Effector CD4-positive, alpha-beta T cell (primary cell): ENCODE measurements at places on chromosomes 13 and 19.

DNA sequence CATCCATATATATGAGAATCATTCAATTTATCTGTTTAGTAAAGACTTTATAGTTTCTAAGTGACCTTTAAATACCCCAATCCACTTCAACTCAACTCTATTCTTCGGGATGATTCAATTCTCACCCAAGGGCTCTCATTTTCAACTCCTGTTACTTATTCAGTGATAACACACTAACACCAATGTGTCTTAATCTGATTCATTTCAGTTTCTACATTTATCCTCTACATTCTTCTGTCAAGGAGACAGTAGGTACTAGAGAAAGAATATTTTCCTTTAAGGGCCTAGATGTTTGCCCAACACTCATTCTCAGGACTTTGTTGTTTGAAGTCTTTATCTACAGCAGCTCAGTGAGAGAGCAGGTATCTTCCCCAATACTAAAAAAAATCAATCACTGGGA, 7.1 kb downstream of the ARGLU1 start:
- no peak for DNase-seq

GRCh38 chr13:31675440-31675953, 63.8 kb upstream of the RXFP2 start:
- no peak for DNase-seq

DNA sequence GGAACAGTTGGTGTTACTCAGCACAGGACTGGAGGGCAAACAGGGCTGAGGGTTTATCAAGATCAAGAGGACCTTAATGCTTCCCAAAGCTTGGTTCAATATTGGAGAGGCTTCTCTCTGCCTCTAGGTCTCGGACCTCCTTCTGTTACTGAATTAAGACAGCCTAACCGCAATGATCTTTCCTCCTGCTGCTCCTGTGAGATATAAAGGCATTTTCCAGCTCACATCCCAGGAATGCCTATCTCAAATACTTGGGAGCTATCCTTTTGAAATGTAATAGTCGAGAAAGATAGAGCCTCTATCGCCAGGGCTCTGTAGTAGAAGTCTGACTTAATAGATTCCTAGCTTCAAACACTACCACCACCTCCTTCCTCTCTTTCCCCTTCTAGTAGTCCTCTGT, 1475.0 kb downstream of the SLITRK1 start:
- DNase-seq = no peak

DNA sequence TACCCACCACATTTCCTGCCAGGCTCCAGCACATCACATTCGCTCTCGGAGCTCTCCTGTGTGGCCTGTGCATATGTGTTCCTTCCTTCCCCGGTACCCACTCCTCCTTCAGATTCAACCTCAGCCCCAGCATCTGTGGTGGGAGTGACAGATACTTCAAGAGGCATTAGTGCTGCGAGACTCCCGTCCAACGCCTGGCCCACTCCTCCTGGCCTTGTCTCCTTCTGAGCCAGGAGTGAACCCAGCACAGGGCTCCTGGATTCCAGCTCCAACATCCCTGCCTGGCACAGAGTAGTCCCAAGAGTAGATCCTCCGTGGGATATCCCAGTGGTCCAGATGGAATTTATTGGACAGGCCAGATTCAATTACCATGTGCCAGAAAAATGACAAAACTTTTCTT, 55.9 kb downstream of the SACS start:
- DNase-seq = no peak

- DNase-seq = no peak
These were observed 14.8 kb downstream of the GPALPP1 start for GRCh38 chr13:45004096-45004495.

DNA sequence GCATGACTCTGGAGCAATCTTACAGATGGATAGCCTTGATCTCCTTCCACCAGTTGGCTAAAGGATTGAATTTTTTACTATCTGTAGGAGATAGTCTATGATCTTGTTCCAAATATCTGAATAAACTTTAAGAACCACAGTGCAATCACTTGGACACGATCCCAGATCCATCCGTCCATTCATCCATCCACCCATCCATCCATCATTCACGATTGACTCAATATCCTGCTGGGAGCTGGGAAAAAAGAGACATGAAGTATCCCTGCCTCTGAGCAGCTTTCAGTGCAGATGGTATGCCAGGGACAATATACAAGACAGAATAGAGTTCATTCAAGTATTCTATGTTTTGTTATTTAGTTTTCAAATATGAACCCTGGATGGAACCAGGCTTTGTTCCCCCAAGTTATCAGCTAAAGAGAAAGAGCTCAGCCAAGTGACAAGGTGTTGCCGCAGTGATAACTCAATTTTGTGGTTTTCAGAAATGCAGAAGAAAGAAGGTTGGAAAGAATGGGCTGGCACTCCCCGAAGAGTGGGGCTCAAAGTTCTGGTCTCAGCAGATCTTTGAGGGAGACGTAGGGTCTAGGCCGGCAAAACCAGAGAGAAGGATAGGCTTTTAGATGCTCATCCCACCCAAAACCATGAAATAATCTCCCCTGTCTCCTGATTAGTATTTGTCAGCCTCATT, 66.3 kb downstream of the IRS2 start:
- DNase-seq = no peak

DNA sequence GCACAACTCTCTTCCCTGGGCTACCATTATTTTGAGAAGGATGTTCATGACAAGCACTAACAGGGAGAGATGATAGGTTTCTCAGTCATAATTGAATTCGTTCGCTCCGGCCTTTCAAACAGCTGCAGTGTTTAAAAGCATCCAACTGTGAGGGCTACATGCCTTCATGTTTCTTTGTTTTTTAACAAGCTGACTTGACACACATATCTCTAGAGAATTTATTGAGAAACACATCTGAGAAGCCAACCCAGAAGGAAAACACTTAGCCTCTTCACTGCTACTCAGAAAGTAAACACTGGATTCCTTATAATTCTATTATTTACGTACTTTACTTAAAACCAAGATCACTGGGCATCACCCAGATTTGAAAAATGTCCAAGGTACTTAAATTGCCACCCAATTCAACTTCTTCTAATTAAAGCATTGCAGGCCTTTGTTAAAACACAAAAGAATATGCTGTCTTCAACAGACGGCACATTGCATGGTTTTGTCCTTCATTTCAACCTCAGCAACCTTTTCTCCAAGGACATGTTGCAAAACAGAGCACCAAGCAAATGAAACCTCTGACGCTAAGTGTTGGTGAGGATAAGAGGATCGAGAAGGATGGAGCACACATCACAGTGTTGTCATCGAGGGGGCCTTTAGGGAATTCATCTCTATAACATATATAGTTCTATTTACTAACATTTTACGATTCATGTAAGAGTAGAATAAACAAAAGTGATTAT, 75.8 kb downstream of the TBC1D4 start:
- no peak for DNase-seq

GRCh38 chr13:74024314-74024713, 109.9 kb downstream of the KLF12 start:
- no peak for DNase-seq

DNA sequence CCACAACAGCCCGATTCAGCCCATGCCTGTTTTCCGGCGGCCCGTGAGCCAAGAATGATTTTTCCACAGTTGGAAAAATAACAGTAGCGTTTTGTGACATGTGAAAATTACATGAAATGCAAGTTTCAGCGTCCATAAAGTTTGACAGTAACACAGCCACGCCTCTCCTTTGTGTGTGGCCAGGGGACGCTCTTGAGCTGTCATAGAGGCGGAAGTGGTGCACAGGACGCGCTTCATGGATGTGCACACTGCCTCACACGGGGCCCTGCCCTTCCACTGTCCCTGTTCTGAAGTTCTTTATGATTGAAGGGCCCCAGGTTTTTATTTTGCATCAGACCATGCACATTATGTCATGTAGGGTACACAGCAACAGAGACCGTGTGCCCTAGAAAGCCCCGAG, 12.4 kb upstream of the ELAVL1 start:
- peak; percentile 28 for DNase-seq
